ENCODE measurements at places on chromosomes 5 and 9.

GRCh38 chr9:89154218-89154617, 24.4 kb downstream of the SHC3 start:
- DNase-seq = no peak

DNA sequence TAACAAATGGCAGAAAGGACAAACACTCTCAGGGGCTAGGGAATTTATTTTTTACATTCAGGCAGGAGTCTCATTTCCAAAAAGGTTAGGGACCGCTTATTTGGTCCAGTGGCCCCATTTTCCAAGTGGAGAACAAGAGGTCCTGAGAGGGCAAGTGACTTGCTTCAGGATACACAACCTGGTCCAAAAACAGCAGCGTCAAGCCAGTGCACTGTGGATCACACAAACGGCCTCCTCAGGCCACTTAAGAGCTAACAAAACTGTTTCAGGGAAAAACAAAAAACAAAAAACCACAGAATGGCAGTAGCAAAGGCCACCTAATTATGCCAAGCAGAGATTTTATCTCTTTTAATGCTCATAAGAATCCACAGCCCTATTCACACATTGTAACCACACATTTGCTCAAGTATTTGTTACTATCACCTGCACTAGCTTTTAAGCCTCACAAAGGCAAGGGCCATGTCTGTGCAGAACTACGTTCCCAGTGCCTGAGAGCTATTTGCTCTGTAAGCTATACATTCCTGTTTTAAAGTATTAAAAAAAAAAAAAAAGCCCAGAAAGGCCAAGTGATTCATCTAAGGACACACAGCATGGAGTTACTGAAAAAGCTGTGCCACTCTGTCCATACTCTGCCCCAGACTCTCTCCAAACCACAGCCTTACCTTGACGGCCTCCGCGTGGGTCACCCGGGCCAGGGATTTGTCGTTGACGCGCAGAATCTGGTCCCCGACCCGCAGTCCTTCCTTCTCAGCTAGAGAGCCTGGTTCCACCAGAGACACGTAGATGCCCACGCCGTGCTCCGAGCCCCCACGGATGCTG, 1.5 kb downstream of the WHRN start:
- DNase-seq = no peak

DNA sequence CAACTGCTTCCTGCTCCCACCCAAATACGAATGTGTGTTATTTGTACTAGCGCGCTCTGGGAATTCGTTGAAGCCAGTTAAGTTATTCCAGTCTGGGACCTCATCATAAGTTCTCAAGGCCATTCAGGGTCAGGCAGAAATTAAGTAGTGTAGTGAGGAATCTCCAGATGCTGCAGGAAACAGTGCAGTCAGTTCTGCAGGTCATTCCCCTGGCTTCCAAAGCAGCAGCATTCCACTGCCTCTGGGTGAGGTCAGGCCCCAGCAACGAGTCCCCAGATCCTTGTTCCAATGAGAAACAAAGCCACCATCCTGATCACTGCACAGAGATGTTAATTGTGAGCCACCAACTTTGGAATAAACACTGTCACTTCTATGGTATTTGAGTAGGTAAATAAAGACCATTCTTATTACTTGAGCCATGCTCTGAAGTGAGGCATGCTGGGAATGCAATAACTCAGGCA, 33.1 kb downstream of the SVEP1 start:
- DNase-seq = no peak

- DNase-seq = peak; percentile 54
Observed at GRCh38 chr9:35161713-35162604, at the start of gene UNC13B. TSS of gene UNC13B (plus strand) at chr9:35162009. CDS start at chr9:35162284, 275 bp downstream.

DNA sequence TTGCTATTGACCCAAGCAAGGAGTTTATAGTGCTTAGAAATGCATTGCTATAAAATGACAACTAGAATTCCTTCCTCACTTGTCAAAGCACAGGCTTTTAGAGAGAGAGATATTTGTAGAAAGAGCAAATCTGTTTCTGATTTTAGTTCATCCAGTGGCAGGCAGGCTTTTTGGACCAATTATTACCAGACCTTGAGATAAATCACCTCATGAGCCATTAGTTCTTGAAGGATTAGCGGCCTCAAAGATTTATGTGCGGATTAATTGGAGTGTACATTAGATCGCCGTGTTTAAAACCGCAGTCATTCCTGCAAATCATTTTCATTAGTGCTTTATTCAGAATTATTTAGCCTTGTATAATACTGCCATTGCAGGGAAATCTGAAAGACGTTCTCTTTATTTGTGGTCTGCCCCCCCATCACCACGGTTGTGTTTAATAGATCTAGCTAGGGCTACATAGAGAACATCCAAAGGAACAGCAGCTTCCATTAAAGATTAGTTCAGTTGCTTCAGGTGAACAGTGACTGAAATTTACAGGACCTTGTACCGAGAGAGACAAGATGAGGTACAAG, 28.8 kb upstream of the TJP2 start:
- DNase-seq = no peak

DNA sequence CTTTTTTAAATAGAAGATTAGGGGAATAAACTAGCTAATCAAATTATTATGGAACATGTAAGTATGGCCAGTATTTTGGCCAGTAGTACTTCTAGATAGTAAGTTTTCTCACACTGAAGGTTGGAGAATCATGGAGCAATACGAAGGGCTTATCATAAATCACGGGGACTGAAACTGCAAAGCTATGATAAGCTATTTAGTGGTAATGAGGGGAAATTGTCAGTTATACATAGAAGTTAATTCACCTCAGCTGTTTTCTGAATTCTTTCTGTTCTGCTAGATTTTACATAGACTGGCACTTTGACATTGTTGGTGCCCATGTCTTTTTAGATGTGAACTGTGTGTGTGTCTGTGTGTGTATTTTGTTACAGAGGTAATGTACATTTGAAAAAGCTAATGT, 34.5 kb upstream of the FAM151B start:
- no peak for DNase-seq

- no peak for DNase-seq
Observed at GRCh38 chr9:77177894-77178794, 810 bp downstream of the VPS13A start.

GRCh38 chr9:133134388-133135145, 13.5 kb upstream of the RALGDS start:
- no peak for DNase-seq

- no peak for DNase-seq
Observed at GRCh38 chr5:32505756-32506155, 61.2 kb upstream of the ZFR start.

DNA sequence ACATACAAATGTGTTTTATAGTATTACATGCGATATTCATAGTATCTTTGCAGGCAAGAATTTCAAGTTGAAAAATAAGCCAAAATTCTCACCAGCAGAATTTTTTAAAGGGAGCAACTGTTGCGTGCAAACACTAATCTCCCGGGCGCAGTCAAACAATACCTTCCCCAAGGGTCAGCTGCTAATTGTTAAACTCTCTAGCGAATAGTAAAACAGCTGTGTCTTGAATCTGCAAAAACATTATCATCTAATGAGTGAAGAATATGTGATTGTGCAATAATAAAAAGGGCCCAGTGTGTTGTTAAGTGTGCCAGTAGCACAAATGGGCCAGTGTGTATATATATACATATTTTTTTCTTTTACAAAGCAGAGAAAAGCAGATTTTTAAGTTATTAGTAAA, 131.4 kb downstream of the CCDC192 start:
- no peak for DNase-seq

DNA sequence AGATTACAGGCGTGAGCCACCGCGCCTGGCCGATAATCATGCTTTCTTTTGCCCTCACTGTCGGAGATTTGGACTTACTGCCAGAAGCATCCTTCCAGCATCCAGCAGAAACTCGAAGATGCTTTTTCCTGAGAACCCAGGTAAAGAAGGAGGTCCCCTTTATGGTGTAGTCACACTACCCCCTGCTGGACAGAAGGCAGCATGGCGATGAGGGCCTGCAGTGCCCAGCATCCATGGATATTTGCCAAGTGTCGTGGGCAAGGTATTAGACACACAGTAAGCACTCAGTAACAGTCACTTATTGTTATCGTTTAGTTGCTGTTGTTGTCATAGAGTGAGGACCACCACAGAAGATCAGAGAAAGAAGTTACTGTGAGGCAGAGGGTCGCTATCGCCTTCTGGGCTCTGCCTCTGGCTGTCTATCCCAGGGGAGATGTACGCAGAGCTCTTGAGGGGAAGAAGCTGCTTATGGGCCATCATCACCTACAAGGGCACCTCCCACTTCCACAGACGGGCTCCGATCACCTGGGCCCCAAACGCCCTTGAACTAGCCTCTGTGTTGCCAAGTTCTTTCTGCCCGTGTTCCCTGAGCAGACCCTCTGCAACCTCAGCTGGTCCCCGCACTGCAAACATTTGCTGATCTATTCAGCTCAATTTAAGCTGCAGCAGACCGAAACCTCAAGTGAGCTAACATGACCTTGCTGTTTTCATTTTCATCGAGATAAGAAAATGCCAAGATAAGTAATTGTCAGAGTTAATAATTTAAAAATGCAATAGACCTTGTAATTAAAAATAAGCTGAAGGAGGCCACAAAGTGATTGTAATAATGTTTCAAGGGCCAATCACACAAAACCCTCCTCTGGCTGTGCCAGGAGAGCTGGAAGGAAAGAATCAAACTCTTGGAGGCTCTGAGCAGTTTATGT, 23.9 kb downstream of the C5orf15 start:
- peak; percentile 5 for DNase-seq

DNA sequence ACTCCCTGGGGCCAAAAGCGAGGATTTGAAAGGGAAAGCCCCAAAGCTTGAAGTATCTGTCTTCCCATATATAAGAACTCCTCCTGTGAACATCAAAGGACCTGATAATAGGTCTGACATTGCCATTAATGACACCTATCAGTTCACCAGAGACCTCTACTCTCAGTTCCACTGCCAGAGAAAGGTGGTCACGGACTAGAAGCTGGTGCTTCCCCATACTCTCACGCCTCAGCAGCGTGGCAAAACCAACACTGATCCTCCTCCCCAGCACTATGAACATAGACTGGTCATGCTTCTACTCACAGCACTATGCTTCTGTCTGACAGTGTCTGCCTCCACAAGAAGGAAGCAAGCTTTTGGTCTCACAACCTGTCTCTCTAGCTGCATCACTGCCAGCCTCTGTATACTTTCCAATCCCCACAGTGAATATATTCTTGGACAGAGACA, 37.9 kb downstream of the NRG2 start:
- DNase-seq = no peak

DNA sequence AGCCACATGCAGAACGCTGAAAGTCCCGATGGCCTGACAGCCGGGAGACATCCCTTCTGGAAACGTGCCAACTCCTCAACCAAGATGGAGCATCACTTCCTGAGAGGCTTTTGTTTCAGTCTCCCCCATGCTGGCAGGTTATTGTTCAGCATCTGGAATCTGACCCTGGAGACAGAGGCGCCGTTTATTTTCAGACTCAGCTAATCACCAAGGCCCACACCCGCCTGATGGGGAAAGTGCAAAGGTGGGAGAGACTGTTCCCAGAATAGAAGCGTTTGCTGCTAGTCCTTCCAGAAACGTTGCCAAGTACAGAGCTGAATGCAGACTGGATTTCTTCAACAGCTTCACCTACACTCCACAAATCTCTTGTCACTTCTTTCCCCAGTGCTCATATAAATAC, 41.8 kb upstream of the S1PR3 start:
- DNase-seq = no peak

- DNase-seq = no peak
Observed at GRCh38 chr5:38751103-38751502, 94.7 kb upstream of the OSMR start.

- no peak for DNase-seq
Observed at GRCh38 chr5:120605325-120606079, 141.4 kb downstream of the PRR16 start.

DNA sequence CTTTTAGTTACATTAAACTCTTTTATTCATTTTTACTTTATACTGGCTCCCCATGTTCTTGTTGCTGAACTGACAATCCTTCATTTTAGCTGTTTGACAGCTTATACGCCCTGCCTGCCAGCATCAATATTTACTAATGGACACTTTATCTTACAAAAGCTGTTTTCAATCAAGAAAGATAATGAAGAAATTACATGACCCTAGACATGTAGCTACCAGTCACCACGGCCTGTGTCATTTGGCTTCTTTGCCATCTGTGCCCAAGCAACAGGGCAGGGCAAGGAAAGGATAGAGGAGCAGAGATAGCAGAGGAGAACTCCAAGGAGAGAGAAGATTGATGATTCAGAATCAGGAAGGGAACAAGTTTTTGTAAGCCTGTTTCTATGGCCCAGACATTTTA, 647.3 kb downstream of the BRINP1 start:
- no peak for DNase-seq

- peak; percentile 6 for DNase-seq
Observed at GRCh38 chr5:147140558-147140957, 94.3 kb upstream of the STK32A start.

GRCh38 chr5:122844910-122845228, 544 bp upstream of the SNX24 start:
- DNase-seq = no peak

DNA sequence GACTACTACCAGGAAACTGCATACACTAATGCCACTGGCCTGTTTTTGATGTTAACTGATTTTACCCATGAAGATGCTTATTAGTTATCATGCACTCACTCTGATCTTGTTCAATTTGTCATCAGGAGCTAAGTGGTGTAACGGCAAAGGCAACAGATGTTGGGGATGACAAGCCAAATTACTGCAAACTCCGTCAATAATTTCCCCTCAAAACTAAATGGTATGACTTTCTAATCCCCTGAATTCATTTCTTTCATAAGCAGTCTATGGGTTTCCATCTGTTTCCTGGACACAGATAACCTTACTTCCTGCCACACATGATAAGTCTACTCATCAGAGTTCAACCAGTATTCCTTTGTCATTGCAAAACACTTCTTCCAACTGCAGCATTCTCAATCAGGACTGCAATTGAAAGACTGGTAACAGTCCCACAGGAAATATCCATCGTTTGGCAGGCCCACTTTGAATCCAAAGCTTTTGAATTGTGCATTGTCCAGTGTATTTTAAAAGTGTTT, 96.2 kb upstream of the SMC2 start:
- DNase-seq = no peak

DNA sequence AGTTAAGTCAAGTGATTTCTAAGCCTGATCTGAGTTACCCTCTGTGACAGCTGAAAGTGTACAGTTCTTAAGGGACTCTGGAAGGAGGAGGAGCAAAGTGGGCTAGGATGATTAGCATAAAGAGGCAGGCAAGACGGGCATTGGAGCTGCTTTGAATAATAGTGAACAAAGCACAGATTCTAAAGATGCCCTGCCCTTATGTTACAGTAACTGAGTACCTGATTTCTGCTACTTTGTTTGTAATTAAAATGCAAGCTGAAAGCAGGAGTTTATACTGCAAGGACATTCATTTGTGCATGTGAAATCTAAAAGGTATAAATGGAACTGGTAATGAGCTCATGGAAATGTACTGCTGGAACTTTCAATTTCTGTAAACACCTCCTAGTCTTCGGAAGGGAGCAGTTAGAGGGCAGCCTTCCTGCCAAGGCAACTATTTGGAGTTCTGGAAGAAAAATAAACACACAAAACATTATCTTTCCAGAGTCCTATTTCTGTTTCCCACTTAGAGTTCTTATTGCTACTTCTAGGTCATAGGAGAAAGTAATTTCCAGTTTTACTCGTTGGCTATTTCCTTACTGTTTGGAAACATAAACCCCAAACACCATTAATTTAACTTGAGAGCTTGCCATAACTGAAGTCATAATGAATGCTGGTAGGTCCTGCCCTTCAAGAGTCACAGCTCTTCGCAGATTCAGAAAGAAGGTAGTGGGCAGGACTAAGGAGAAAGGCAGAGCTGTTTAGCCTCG, at the start of gene RANBP3L:
Gene RANBP3L, minus strand, starts transcription at position 45 of the 746 bp plus-strand sequence. CDS start 486 bp downstream, outside the sequence.
- no peak for DNase-seq

- no peak for DNase-seq
Observed at GRCh38 chr5:54692631-54693030, 175.1 kb downstream of the SNX18 start.

- DNase-seq = no peak
Observed at GRCh38 chr9:30235564-30235963, 2148.9 kb upstream of the ACO1 start.

GRCh38 chr9:108417726-108418125, 438.1 kb downstream of the ACTL7B start:
- DNase-seq = no peak

Data from NCI-H1436 treated with DMSO at 0.1 percent for 48 hours (cell line).